Esophagus squamous epithelium (tissue), 5 donors: ENCODE measurements at places on chromosomes 1 and 21.

DNA sequence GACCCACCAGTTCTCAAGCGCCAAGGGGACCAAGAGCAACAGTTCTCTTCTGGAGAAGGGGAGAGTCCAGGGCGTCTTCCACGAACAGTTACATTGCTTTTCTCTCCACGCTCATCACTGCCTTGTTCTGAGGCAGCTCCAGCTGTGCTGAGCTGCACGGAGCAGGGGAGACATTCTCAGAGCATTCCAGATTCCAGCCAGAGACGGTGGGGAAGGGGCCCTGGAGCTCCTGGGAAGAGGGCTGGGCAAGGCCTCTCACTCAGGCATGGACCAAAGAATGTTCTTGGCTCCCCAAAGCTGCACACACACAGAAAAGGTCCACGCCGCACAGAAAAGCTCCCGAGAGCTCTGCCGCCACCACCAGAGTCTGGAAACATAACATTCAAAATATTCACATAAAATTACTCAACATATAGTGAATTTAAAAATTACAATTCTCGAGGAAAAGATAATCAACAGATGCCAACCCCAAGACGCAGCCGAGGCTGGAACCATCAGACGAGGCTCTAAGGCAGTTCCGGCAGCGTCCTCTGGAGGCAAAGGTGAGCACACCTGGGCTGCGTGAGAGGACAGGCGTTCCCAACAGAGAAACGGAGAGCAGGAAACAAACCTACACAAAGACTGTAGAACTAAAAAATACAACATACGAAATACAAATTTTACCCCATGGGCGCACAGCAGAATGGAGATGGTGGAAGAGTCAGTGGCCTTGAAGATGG, 40.5 kb downstream of the UBE2G2 start:
- no peak for DNase-seq

- DNase-seq, result no peak
Measured at GRCh38 chr21:29477347-29477746, 178.6 kb downstream of the BACH1 start.

- DNase-seq, result no peak
Measured at GRCh38 chr1:96845464-96845863, 123.9 kb downstream of the PTBP2 start.

DNA sequence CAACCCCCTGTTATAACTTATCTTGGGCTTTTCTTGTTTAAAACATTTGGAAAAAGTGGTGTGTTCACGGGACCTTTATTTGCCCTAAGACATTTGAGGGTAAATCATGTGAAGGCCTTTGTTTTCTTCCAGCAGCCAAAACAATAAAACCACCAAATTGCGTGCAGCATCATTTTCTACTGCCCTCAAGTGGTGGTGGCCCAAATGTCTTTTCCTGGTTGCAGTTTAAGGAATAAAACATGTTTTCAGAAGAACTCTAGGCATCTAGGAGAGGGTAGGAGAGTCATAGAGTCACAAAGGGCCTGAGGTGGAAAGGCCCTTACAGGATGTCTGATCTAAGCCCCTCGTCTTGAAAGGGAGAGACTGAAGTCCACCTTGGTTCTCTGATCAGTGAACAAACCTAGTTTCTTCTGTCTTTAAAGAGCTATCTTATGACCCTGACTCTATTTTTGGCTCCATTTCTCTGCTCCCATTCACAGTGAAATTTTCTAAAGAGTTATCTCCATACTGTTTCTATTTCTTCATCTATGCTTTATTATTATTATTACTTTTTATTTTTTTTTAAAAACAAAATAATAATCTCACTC, 16.0 kb upstream of the EPS15 start:
- DNase-seq, result no peak

- no peak for DNase-seq
Measured at GRCh38 chr1:234730770-234731568, 121.0 kb upstream of the IRF2BP2 start.

DNA sequence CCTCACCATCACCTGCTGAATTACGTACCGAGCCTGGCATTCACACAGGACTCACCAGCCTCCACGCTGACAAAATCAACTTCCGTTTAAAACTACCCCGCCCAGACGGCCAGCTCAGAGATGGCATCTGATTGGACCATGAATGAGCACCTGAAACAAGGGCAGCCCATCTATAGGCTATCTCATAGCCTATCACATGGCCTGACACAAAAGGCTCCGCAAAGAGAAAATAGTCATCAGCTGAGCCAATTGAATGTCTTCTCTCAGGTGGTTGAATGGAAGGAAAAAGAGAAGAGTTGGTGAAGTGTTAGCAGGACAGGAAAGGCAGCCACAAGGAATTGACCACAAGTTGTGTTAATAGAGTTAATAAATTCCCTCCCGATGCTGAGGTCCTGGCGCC, 50.6 kb upstream of the ZC3H12A start:
- DNase-seq, result no peak

GRCh38 chr1:100353071-100353801, 930 bp downstream of the CDC14A start:
- peak; percentile 15 for DNase-seq
